ENCODE measurements at places on chromosomes 1 and 21.

DNA sequence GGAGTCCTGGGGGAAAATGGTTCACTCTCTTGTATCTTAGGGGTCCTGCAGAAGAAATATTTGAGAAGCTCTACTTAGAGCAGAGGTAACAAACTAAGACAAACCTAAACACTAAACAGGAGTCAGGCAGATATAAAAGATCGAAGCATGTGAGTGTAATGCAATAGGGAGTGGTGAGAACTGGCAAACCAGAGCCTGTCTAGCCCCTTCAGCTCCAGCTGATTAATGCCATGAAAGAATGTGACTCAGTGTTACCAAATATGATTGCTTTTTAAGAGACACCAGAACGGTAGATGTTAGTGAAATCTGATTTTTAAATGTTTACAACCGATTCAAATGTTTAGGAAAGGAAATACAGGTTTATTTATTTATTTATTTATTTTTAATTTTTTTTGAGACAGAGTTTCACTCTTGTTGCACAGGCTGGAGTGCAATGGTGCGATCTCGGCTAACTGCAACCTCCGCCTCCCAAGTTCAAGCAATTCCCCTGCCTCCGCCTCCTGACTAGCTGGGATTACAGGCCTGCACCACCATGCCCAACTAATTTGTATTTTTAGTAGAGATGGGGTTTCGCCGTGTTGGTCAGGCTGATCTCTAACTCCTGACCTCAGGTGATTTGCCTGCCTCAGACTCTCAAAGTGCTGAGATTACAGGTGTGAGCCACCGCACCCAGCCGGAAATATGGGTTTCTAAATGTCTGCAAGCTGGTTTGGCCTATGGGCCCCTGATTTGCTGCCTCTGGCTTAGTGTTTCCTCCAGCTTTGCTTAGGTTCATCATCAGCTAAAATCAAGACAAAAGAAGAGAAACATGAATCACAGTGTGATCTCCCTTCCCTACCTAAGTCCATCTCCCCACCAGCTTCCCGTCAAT lies 12.2 kb downstream of the TXNIP start:
- DNase-seq: no peak

DNA sequence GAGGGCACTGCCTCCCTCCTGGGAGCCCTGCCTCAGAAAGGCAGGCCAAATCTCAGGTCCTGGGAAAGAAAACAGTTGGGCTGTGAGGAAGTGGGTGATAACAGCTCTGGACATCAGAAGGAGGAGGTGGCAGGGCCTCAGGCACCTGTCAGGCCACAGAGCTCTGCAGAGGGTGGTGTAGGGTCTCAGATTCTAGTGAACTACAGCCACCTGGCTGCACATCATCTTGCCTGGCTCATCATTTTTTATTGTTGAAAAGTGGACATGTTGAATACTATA lies 15.3 kb upstream of the ZNF678 start:
- DNase-seq: no peak

DNA sequence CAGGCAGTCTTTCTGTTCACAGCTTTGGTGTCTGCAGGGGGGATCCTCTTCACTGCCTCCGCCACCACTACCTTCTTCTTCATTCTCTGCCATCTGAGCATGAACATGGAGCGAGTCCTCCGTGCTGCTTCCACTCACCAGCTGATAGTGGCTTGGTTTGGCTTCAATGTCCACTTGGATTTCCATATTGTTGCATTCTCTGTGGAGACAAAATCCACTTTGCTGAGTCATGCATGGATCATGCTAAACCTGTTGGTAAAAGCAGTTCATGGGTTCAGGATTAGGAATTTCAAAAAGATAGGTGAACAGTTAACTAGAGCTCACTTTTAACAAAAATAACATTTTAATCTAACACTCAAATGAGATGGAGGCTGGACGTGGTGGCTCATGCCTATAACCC lies 27.5 kb downstream of the RNF19B start:
- DNase-seq: no peak

DNA sequence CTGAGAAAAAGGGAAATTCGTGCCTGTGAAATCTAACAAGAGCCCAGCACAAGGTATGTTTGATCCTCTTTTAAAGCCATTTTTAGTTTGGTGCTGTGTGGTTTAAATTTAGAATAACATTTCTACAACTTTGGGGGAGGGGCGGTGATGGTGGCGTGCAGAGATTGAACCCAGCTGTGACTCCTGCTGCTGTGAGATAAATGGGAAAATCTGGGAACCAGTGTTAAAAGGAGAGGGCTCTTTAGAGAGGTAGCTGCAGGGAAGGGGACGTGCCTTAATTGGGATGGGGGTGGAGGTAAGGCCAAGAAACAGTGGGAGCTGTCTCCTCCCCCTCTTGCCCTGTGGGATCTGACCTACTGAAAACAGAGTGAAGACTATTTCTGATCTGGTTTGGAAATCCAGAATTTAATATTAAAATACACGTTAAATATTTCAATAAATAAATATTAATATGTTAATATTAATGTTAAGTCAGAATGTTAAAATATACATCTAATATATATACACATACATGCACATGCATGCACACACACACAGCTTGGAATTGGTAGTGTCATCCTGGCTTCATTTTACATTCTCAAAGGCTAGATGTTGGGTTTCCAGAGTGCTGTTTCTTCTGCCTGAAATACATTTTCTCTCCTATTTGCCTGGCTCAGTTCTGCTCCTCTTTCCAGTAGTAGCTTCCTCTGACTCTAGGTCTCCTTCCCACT lies 30.1 kb upstream of the DNAJC6 start:
- DNase-seq: no peak

- no peak for DNase-seq
Observed at GRCh38 chr1:110265186-110265585, 55.1 kb downstream of the KCNC4 start.

DNA sequence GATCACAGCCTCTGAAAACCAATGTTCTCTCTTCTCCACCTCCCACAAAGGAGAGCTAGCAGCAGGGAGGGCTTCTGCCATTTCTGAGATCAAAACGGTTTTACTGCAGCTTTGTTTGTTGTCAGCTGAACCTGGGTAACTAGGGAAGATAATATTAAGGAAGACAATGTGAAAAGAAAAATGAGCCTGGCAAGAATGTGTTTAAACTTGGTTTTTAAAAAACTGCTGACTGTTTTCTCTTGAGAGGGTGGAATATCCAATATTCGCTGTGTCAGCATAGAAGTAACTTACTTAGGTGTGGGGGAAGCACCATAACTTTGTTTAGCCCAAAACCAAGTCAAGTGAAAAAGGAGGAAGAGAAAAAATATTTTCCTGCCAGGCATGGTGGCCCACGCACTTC lies 35.8 kb upstream of the TDRD10 start:
- no peak for DNase-seq

DNA sequence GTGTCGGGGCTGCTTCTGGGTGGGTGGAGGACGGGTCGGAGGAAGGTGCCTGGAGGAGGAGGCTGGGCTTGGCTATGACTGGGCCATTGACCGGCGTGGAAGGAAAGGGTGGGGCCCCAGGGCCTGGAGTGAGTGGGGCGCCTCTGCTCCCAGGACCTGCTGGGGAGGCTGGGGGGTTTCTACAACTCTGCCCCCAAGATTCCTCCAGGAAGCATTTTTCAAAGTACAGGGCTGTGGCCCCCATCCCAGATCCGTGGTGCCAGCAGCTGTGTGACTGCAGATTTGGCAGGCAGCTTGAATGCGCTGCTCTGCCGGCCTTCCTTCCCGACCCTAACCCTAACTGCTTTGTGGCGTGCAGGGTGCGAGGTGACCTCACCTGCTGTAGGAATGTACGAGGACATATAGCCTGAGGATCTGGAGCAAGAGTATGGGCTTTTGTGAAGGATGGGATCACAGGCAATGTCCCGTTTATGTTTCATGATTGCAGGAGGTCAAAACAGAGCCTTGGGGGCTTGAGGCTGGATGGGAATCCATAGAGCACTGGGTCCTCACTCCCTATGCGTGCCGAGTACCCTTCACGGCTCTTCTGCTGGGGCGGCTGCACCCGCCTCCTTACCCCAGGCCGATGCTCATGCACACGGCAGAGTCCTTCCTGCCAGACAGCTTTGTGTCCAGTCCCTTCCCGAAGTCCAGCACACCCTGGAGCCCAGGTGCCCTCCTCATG lies 24.7 kb downstream of the TRPM2 start:
- DNase-seq: no peak

DNA sequence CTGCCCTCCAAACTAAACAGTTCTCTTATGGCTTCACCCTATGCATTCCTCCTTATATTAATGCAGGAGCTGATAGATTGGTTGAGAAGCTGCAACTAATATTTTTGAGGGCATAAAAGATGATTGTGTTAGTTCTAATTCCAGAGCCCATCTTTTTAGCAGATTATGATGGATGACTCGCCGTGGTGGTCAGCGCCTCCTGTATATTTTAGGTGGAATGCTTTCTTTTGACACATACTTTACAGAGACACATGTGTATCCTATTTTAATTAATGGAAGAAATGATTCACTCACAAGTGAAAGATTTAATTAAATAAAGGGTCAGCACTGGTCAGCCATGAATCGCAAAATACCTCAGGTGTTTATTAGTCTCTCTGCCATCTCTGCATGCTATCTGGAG lies 120.7 kb downstream of the TM2D1 start:
- no peak for DNase-seq

GRCh38 chr1:42085596-42085995 lies 67.6 kb upstream of the GUCA2B start:
- no peak for DNase-seq

DNA sequence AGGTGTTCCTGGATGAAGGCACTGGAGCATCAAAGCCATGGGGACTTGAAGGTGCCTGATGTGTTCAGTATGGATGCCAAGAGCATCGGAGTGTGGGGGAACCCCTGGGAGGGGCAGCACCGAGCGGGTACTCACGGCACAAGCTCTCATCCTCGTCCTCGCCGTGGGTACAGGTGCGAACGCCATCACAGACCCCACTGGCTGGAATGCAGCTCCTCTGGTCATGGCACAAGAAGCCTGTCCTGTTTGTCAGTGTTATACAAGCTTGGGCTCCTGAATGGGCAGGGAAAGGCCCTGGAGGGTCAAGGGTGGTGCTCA lies 6.0 kb downstream of the LDLRAD1 start:
- DNase-seq: no peak

DNA sequence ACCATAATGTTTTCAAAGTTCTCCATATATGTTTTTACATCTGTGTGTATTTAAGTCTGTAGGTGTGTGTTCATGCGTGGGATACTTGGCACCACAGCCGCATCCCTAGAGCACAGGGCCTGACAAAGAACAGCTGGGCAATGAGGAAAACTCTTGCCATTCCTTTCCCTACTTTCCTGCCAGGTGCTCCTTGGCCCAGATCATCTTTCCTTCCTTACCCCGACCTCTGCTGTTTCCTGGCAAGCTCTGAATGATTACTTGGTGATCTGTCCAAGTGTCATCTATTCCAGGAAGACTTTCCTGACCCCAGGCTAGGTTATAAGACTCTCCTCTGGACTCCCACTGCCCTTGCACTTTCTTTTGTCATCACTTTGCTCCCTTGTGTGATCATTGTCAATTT lies 123.6 kb downstream of the ELAVL4 start:
- DNase-seq: no peak

- DNase-seq: no peak
Observed at GRCh38 chr1:82284213-82284612, 483.5 kb downstream of the ADGRL2 start.
